ENCODE measurements at places on chromosomes 5 and 9. TPM values are rescaled to one million over a fixed set of nuclear protein-coding genes. Genes with fewer than 3 reads are reported as not detected.
A peak's percentile ranks its signal among the peaks of the same experiment; 100 is the strongest.

NDUFS6 gene
- 42.5 TPM for total RNA-seq

DMGDH gene
- 1.3 TPM for total RNA-seq

GRCh38 chr9:136156209-136157120 is 37.8 kb upstream of the TMEM250 start:
- no peaks in the 10 kb centered on the region for H3K36me3 ChIP-seq
- H3K27me3 ChIP-seq: peaks cover 30% of the 10 kb centered on the region
- no peak overlapping the region for H3K27ac ChIP-seq

DNA sequence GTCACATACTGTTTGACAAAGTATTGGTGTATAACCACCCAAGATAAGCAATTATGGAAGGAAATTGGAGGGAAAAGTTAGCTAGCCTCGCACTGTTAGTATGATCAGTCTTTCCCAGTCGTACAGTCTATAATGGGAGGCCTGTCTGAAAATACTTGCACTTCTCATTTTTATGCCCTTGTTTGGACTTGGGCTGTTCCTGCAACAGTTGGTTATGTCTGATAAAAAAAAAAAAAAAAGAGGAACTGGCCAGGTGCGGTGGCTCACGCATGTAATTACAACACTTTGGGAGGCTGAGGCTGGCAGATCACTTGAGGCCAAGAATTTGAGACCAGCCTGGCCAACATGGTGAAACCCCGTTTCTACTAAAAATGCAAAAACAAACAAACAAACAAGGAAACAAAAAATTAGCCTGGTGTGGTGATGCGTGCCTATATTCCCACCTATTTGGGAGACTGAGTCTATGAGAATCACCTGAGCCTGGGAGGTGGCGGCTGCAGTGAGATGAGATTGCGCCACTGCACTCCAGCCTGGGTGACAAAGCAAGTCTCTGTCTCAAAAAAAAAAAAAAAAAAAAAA is 58.3 kb upstream of the ANKRD33B start:
- no peaks in the 10 kb centered on the region for H3K4me1 ChIP-seq
- H3K4me3 ChIP-seq: no peak overlapping the region
- DNase-seq: no peak
- H3K27ac ChIP-seq: no peak overlapping the region
- H3K36me3 ChIP-seq: no peaks in the 10 kb centered on the region

DNA sequence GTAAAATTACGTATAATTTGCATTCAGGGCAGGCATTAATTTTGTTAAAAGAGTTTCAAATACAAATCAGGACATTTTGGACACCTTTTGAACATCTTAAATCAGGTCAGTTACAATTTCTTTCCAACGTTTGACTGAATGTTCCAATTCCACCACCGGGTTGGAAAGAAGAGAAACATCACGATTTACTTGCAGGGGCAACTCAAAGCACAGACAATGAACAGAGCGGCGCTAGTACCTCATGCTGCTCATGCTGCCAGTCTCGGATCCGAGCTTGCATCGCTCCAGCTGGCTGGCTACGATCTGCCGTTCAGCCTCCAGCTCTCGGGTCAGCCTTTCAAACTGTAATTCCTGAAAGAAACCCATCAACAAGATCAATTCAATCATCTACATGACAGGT is 339.5 kb downstream of the CTNND2 start:
- no peaks in the 10 kb centered on the region for H3K36me3 ChIP-seq
- DNase-seq: no peak
- no peak overlapping the region for H3K27ac ChIP-seq
- H3K4me1 ChIP-seq: no peaks in the 10 kb centered on the region

DNA sequence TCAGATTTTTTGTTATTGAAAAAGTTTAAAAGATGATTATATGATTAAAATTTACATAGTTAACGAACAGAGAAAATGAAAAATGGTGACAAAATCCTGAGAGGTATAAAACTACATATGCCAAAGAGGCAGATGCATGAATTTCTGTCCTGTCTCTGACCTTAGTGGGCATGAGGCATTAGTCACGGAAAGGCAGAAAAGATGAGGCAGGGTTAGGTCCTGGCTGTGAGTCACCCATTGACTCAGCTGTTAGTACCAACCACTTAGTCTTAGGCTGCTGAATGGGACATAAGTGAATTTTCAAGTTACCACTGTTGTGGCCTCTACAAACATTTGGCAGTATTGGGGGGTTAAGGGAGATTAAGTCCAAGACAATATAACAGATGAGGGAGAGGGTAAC is 33.1 kb downstream of the RASA1 start:
- DNase-seq: peak; percentile 69
- no peaks in the 10 kb centered on the region for H3K27me3 ChIP-seq
- H3K4me1 ChIP-seq: peaks cover 93% of the 10 kb centered on the region
- H3K27ac ChIP-seq: peak overlapping the region; percentile 82

ANGPTL2 gene
- not detected for total RNA-seq

SHROOM1 gene
- 27.0 TPM for total RNA-seq

- H3K4me3 ChIP-seq: no peak overlapping the region
- no peaks in the 10 kb centered on the region for H3K4me1 ChIP-seq
- H3K27ac ChIP-seq: no peak overlapping the region
- peak; percentile 28 for DNase-seq
Measured at GRCh38 chr9:113998525-113999255, 79.4 kb downstream of the AMBP start.

DNA sequence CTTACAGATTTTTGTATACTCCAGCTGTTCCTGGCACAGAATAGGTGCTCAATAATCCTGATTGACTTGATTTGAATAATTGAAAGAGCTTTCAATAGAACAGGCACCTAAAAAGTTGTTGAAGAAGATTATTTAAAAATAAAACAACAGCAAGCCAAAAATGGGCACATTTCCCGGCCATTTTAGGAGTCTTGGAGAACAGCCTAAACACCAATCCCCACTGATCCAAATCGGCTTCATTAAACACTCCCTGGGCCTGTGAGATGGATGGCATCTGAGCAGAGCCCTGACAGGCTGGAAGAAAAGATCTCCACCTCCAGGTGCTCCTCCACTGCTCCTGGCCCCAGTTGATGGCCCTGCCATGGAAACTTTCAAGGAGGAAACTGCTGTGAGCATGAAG is 213.3 kb downstream of the MAN2A1 start:
- peaks cover 18% of the 10 kb centered on the region for H3K27me3 ChIP-seq
- H3K4me1 ChIP-seq: no peaks in the 10 kb centered on the region
- no peaks in the 10 kb centered on the region for H3K36me3 ChIP-seq
- DNase-seq: no peak

GRCh38 chr9:101727612-101728524 is 10.6 kb downstream of the GRIN3A start:
- no peaks in the 10 kb centered on the region for H3K36me3 ChIP-seq
- peak; percentile 23 for DNase-seq
- H3K4me3 ChIP-seq: no peak overlapping the region
- H3K27ac ChIP-seq: no peak overlapping the region

FBXL7 gene
- not detected for total RNA-seq

PFN3 gene
- total RNA-seq: not detected

DNA sequence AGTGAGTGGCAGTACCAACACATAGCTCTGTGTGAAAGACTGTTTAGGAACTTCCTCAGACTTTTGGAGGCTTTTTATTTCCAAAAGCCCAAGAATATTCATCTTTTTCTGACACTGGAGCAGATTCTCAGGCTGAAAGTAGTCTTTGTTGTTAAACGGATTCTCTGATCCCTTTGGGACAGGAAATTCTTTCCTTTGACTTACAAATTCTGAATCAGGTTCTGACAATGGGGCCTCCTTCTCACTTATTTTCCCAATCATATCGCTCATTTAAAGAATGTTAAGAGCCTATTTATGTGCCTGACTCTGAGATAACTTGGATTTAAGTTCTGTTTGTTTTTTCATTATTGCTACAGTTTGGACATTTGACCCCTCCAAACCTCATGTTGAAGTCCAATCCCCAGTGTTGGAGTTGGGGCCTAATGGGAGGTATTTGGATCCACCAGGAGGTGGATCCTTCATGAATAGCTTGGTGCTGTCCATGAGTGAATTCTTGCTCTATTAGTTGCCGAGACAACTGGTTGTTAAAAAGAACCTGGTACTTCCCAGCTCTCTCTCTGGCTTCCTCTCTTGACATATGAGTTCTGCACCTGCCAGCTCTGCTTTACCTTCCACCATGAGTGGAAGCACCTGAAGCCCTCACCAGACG is 4.1 kb upstream of the ADGRV1 start:
- DNase-seq: no peak
- H3K27ac ChIP-seq: no peak overlapping the region
- peaks cover 82% of the 10 kb centered on the region for H3K27me3 ChIP-seq
- no peak overlapping the region for H3K4me3 ChIP-seq

- DNase-seq: no peak
- H3K27me3 ChIP-seq: peaks cover 7% of the 10 kb centered on the region
- no peaks in the 10 kb centered on the region for H3K36me3 ChIP-seq
- H3K4me3 ChIP-seq: no peak overlapping the region
- H3K27ac ChIP-seq: no peak overlapping the region
- no peaks in the 10 kb centered on the region for H3K4me1 ChIP-seq
Measured at GRCh38 chr9:36843964-36844363, 190.1 kb downstream of the PAX5 start.

GRCh38 chr5:160008877-160009590 is at the start of gene TTC1:
TSS of gene TTC1 (plus strand) at chr5:160009139. CDS start at chr5:160010529, 1,390 bp downstream.
- peak within 1 kb of the TSS; percentile 93 for H3K4me3 ChIP-seq
- DNase-seq: peak; percentile 93
- H3K4me1 ChIP-seq: peaks cover 22% of the 10 kb centered on the region

DNA sequence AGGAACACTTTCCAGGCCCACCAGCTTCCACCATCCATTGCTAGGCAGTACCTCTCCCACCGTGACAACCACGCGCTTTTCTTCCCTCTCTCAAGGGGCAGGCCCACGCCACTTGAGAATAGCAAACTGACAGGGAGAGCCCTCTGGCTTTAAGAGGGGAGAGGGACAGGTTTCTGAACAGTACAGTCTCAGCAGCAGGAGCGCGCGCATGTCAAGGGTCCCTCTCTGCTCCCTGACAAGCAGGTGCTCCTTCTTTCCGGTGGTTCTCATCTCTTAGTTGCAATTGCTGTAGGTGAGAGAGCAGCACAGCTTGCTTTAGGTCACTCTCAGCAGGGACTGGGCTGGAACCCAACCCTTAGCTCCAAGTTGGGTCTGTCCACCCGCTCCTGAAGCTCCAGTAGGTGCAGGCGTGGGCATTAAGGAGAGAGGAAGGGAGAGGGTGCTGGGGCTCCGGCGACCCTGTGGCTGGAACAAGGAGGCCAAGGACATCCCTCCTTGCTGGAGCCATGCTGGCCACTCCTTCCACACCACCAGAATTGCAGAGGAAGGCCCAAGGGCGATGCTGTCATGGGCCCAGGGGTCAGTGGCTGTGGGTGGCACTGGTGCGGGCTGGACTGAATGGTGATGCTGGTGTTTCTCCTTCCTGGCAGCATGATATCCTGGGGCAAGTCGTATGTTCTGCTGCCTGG is 9.0 kb upstream of the PHF2 start:
- peak overlapping the region; percentile 67 for H3K4me3 ChIP-seq
- peaks cover 25% of the 10 kb centered on the region for H3K36me3 ChIP-seq
- peaks cover 8% of the 10 kb centered on the region for H3K4me1 ChIP-seq
- DNase-seq: no peak
- no peak overlapping the region for H3K27ac ChIP-seq

DNA sequence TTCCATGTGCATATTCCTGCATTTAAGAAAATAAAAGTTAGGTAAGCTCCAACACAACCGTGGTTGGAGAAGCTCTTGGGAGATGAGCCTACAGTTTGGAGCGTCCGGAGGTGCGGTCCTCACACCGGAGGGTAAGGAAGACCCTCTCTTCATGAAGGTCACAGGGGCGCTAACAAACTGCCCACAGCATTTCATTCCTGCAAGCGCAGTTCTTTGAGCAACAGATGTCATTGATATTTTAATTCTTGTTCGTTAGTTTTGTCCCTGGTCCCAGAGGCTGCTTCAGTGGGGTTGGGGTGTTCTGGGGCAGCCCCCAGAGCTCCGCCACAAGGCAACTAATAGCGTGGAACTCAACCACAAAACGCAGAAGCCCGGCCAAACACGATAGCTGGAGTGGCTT is 376.2 kb downstream of the IRX2 start:
- H3K36me3 ChIP-seq: no peaks in the 10 kb centered on the region
- no peak overlapping the region for H3K27ac ChIP-seq
- DNase-seq: no peak
- H3K4me3 ChIP-seq: no peak overlapping the region
- H3K27me3 ChIP-seq: no peaks in the 10 kb centered on the region

ERBIN gene
- total RNA-seq: 81.4 TPM

DAB2 gene
- total RNA-seq: 9.5 TPM

- no peaks in the 10 kb centered on the region for H3K4me1 ChIP-seq
- DNase-seq: no peak
- no peak overlapping the region for H3K27ac ChIP-seq
- H3K36me3 ChIP-seq: no peaks in the 10 kb centered on the region
- H3K27me3 ChIP-seq: peaks cover 48% of the 10 kb centered on the region
Measured at GRCh38 chr5:169754737-169755136, 117.7 kb downstream of the DOCK2 start.

GRCh38 chr9:84322828-84323227 is 17.7 kb downstream of the SLC28A3 start:
- no peak for DNase-seq
- no peak overlapping the region for H3K4me3 ChIP-seq
- H3K27me3 ChIP-seq: no peaks in the 10 kb centered on the region
- H3K36me3 ChIP-seq: no peaks in the 10 kb centered on the region
- peaks cover 21% of the 10 kb centered on the region for H3K4me1 ChIP-seq
- no peak overlapping the region for H3K27ac ChIP-seq

GRCh38 chr9:33129251-33129885 is 37.8 kb downstream of the B4GALT1 start:
- no peak for DNase-seq
- peak overlapping the region; percentile 27 for H3K4me3 ChIP-seq
- peaks cover 31% of the 10 kb centered on the region for H3K36me3 ChIP-seq
- H3K27me3 ChIP-seq: no peaks in the 10 kb centered on the region

DNA sequence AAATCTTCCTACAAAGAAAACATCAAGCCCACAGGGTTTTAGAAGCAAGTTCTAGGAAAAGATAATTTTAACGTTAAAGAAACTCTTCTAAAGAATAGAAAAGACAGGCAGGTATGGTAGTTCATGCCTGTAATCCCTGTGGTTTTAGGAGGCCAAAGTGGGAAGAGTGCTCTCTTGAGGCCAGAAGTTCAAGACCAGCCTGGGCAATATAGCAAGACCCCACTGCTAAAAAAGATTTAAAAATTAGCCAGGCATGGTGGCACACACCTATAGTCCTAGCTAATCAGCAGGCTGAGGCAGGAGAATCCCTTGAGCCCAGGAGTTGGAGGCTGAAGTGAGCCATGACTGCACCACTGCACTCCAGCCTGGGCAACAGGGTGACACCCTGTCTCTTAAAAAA is 193.3 kb downstream of the MLLT3 start:
- DNase-seq: no peak

RASGRF2 gene
- total RNA-seq: 26.3 TPM

Data from Calu3 (cell line).